Bronchial epithelial cell (primary cell): ENCODE measurements at places on chromosomes 12 and 14.

GRCh38 chr14:71451501-71451900 lies 480.7 kb upstream of the RGS6 start:
- DNase-seq: no peak

GRCh38 chr14:42804141-42804540 lies 1197.5 kb downstream of the LRFN5 start:
- DNase-seq: no peak

GRCh38 chr12:67137256-67137655 lies 131.9 kb upstream of the CAND1 start:
- DNase-seq: peak; percentile 87

DNA sequence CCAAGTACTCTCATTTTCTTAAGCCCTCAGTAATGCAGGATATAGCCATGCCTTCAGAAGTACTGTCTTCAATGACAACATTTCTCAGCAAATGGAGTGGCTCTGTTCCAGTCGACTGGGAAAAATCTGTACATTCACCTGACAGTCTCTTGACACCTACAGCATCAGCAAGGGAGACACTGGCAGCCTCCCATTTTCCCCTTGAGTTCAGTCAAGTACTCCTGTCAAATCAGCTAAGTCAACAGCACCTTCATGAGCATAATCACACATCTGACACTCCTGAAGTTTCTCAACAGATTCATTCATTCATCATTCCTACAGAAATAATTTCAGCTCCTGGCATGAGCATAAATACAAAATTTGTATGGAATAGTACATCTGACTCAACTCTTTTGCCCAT lies 46.1 kb downstream of the INTS13 start:
- no peak for DNase-seq

GRCh38 chr14:69260190-69260860 lies 367 bp downstream of the GALNT16 start:
- no peak for DNase-seq

GRCh38 chr14:87489196-87489819 lies 503.7 kb downstream of the GALC start:
- DNase-seq: no peak

DNA sequence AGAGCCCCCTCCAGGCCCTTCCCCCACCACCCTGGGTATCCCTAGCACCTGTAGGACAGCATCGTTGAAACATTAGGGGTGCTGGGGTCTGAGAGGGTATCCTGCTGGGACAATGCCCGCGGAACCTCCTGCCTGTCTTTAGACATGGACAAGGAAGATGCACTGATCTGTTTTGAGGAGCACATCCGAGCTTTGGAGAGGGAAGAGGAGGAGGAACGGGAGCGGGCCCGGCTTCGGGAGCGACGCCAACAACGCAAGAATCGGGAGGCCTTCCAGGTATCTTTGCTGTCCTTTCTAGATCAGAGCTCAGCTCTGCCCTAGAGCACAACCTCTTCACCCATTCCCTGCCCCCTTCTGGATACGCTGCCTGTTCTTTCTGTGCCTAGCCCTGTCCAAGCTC lies 13.2 kb downstream of the PRPF40B start:
- no peak for DNase-seq

DNA sequence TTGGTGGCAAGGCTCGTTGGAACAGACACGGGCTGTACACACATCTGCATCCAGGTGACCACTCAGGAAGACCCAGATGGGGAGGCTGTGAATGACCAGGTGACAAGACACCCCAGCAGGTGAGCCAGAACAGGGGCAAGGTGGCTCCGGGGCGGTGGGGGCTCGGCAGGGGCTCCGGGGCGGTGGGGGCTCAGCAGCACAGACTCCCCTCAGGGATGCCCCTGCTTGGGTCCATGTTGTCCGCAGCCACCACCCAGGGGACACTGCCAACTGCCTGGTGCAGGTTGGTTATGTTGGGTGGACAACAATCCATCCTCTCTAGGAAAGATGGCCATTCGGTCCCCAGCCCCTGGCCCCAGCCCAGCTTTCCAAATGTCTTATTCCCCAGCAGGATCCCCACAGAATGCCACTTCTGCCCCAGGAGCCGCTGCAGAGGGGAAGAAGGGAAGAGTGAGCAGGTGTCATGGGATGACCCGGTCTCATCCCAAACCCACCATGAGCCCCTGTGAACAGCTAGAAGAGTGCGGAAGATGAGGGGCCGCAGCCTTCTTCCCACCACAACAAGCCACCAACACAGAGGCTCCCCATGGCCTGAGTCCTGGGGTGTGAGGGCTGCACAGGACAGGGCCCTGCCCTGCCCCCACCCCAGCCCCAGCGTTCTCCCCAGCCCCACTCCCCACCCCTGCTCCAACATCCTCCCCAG lies 31.4 kb upstream of the C14orf180 start:
- DNase-seq: no peak

DNA sequence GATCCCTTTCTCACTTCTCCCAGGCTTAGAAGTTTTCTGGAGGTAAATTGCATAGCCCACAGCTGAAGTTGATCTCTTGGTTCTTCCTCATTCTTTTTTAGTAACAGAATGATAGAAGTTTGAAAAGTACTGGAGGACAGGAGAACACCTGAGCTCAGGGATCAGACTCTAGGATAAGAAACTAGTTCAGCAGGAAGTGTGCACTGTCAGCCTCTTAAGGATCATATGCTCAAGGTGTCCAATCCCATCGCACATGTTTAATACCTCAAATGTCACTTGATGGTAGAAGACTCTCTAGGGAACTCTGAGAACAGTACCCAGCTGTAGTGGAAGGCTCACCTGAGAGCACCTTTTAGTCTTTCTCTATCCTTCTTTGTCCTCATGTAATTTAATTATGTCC lies 14.7 kb upstream of the LIMA1 start:
- no peak for DNase-seq

DNA sequence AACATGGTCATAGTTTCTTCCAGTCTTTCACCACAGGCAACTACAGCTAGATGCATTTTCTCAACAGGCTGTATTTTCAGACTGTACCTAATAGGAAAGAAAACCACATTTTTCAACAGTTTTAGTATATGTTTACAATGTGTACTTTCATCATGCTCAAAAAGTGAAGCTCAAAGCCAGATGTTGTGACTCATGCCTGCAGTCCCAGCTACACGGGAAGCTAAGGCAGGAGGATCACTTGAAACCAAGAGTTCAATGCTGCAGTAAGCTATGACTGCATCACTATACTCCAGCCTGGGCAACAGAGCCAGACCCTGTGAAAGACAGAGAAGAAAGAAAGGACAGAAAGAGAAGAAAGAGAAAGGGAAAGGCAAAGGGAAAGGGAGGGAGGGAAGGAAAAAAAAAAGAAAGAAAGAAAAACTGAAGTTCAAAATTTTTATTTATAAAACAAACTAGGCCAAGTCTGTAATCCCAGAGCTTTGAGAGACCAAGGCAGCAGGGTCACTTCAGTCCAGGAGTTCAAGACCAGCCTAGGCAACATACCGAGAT lies 25.5 kb downstream of the GXYLT1 start:
- no peak for DNase-seq

DNA sequence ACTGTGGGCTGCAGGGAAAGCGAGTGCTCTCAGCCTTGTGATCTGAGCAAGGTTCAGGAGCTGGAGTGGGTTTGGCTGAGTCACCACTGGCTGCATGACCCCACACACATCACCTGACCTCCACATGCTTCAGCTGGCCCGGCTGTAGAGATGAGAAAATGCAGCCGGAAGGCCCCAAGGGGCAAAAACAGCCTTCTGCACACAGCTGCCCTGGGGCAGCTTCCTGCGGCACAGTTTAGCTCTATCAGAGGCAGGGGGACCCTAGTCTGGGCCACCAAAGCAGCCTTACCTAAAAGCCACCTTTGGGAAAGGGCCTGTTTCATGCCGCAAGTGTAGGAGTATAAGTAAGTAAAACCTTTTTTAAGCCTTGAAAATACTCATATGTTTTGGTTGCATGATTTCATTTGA lies 123.3 kb downstream of the SSPN start:
- DNase-seq: peak; percentile 86

- DNase-seq: no peak
Measured at GRCh38 chr12:130646716-130647370, 69.3 kb downstream of the RIMBP2 start.

DNA sequence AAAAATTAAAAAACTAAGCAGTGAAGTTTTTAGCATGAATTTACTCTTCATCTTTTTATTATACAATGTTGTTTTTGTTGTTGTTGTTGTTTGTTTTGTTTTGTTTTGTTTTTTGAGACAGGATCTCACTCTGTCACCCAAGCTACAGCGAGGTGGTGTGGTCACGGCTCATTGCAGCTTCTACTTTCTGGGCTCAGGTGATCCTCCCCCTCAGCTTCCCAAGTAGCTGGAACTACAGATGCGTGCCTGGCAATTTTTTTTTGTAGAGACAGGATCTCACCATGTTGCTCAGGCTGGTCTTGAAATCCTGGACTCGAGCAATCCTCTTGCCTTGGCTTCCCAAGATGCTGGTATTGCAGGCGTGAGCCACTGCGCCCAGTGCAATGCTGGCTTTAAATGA lies 11.3 kb downstream of the PPFIBP1 start:
- no peak for DNase-seq

DNA sequence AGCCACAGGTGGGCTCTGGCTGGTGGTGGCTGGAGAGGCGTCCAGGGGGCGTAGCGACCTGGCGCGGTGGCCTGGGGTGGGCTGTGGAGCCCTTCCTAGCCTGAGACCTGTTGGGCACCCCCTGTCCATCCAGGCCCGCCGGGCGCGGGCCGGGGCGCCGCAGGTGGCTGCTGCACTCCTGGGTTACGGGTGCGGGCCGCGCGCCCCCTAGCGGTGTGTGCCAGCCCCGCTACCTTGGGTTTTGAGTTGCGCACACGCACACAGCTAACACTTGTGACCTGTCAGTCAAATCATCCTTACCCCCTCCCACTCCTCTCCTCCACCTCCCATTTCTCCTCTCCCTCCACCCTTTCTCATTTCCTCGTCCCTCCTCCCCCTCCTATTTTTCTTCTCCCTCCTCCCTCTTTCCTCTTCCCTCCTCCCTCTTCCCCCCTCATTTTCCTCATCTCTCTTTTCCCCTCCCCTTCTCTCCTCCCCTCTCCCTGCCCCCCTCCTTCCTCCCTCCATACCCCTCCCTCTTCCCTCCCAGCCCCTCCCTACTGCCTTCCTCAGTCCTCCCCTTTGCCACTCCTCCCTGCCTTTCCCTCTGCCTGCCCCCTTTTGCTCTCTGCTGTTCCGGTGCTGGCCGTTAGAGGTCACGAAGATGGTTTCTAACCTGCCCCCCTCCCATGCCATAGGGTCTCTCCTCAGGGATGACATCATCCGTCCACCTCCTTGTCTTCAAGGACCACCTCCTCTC lies 2.3 kb downstream of the MEG3 start:
- peak; percentile 9 for DNase-seq

DNA sequence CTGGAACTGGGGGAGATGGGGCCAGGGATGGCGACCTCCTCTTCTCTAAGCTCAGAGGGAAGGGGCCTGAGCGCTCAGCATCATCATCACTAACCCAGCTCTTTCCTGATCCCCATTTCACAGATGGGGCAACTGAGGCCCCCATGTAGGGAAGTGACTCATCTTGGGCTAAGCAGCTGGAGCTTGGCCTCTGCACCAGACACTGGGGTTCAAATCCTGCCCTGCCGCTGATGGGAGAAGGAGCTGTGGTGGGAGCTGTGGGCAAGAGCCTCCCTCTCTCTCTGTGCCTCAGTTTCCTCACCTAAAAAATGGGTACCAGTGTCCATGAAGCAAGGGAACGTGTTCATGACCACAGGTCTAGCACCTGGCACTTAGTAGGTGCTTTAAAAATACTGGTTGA lies 2.6 kb upstream of the TRPV4 start:
- no peak for DNase-seq

GRCh38 chr14:94677747-94678146 lies 65.6 kb downstream of the SERPINA3 start:
- DNase-seq: no peak
